ENCODE measurements at places on chromosomes 12 and 14. TPM values are rescaled to one million over a fixed set of nuclear protein-coding genes. Genes with fewer than 3 reads are reported as not detected.

DNA sequence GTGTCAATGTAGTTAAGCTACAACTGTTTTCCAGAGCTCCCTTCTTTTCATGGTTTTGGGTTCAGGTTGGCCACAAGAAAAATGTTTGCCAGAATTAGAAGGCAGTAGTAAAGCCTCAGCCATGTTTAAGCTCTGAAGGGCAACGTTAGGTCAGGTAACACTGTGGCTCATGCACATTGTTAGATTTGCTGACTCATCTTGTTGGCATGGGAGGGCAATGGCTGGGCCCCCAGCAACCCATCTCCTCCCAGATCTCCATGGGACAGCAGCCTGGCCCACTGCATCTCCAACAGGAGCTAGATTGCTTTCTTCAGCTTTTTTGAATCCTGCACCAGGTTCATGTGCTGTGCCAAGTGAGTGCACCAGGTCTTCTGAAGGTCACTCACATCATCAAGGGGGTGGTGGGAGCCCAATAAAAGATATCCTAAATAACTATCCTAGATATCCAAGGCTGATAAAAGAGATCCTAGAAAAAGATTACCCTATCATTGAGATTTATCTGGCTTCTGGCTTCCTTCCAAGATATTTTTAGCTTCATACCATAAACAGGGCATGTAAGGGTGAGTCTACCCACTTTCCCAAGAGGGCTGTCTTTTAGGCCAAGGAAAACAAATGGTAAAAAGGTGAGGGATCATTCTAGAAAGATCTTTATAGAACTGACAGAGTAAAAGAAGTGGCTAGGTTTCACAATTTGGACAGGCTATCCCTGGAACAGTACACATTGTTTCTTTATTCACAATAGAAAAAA is 28.9 kb downstream of the PTGER2 start:
- H3K27me3 ChIP-seq, result no peaks in the 10 kb centered on the region
- no peak overlapping the region for H3K27ac ChIP-seq
- DNase-seq, result no peak
- no peaks in the 10 kb centered on the region for H3K36me3 ChIP-seq
- H3K4me1 ChIP-seq, result no peaks in the 10 kb centered on the region

- H3K36me3 ChIP-seq, result no peaks in the 10 kb centered on the region
- H3K27me3 ChIP-seq, result peaks cover 30% of the 10 kb centered on the region
- H3K4me3 ChIP-seq, result no peak overlapping the region
- H3K4me1 ChIP-seq, result no peaks in the 10 kb centered on the region
Observed at GRCh38 chr14:74241652-74242017, 2.4 kb downstream of the VSX2 start.

GRCh38 chr14:24576771-24577170 is 721 bp upstream of the CTSG start:
- DNase-seq, result no peak
- no peak overlapping the region for H3K27ac ChIP-seq
- no peak overlapping the region for H3K4me3 ChIP-seq
- H3K4me1 ChIP-seq, result no peaks in the 10 kb centered on the region

DNA sequence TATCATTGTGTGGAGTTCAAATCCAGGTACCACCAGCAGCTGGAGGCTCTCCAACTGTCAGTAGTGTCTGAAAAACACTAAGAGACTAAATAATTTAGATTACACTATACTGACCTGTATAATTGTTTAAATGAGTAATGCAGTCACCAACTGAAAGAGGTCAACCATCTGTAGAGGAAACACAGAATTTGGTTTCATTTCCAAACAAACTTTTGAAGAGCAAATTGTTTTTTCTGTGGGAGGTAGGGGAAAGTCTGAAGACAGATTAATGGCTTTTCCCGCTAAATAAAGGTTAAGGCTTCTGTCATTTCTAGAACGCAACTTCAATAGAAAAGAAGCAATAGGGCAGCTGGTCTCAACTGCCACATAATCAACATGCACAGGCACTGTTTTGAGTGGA is 462.6 kb downstream of the PRKD1 start:
- no peaks in the 10 kb centered on the region for H3K27me3 ChIP-seq
- H3K4me3 ChIP-seq, result no peak overlapping the region
- no peak for DNase-seq
- no peaks in the 10 kb centered on the region for H3K36me3 ChIP-seq
- no peaks in the 10 kb centered on the region for H3K4me1 ChIP-seq

GRCh38 chr14:21023174-21023573 is 1.7 kb downstream of the NDRG2 start:
- no peak for DNase-seq
- peaks cover 38% of the 10 kb centered on the region for H3K36me3 ChIP-seq
- no peaks in the 10 kb centered on the region for H3K4me1 ChIP-seq
- no peaks in the 10 kb centered on the region for H3K27me3 ChIP-seq
- H3K27ac ChIP-seq, result peak overlapping the region; percentile 79
- no peak overlapping the region for H3K4me3 ChIP-seq

GRCh38 chr12:49542592-49543160 is 3.8 kb downstream of the KCNH3 start:
- no peaks in the 10 kb centered on the region for H3K36me3 ChIP-seq
- H3K27ac ChIP-seq, result no peak overlapping the region
- DNase-seq, result no peak
- peaks cover 11% of the 10 kb centered on the region for H3K4me1 ChIP-seq

The CCDC196 gene
- total RNA-seq, result not detected

DNA sequence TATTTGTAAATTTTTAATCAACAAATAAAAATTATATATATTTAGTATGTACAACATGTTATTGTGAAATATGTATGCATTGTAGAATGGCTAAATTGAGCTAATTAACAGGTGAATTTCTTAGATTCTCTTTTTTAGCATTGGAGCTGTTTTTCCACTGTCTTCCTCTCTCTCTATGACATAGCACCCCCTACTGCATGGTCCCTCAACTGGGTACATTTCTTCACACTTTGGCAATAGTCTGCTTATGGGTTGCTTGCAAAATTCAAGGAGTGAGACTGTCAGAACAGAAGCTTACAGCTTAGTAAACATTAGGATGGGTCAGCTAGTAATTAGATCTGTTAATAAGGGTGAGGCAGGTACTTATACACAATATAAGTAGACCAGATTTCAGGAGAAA is 658.5 kb upstream of the MGAT4C start:
- H3K4me3 ChIP-seq, result no peak overlapping the region
- DNase-seq, result no peak
- H3K27ac ChIP-seq, result no peak overlapping the region
- no peaks in the 10 kb centered on the region for H3K27me3 ChIP-seq
- no peaks in the 10 kb centered on the region for H3K36me3 ChIP-seq

The DDX55 gene
- 8.9 TPM for total RNA-seq

GRCh38 chr12:93862424-93862823 is 185.2 kb downstream of the CRADD start:
- DNase-seq, result no peak
- no peaks in the 10 kb centered on the region for H3K4me1 ChIP-seq
- no peaks in the 10 kb centered on the region for H3K27me3 ChIP-seq
- H3K4me3 ChIP-seq, result no peak overlapping the region
- H3K36me3 ChIP-seq, result no peaks in the 10 kb centered on the region
- no peak overlapping the region for H3K27ac ChIP-seq

GRCh38 chr12:32163596-32163995 is 56.9 kb downstream of the BICD1 start:
- H3K27ac ChIP-seq, result no peak overlapping the region
- no peaks in the 10 kb centered on the region for H3K27me3 ChIP-seq
- H3K4me3 ChIP-seq, result no peak overlapping the region
- no peaks in the 10 kb centered on the region for H3K36me3 ChIP-seq
- H3K4me1 ChIP-seq, result no peaks in the 10 kb centered on the region
- no peak for DNase-seq

The IGF1 gene
- 19.7 TPM for total RNA-seq

DNA sequence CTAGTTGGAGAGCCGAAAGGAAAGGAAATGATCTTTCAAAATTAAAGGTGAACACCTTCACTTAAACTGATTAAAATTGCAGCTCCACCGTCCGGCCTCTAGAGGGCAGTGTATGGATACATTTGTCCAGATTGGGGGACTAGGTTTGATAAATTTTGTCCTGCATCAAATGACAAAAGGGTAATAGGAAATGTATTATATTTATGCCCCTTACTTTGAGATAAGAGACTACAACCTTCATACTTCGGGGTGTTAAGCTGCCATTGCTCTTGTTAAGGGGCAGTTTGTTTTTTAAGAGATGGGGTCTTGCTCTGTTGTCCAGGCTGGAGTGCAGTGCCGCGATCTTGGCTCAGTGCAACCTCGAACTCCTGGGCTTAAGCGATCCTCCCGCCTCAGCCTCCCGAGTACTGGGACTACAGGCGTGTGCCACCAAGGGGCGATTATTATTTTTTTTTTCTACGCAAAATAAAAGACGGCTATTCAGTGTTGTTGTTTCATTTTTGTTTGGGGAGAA is 818 bp upstream of the SUOX start:
- peak overlapping the region; percentile 49 for H3K27ac ChIP-seq
- DNase-seq, result peak; percentile 71
- H3K4me3 ChIP-seq, result peak overlapping the region; percentile 64
- no peaks in the 10 kb centered on the region for H3K27me3 ChIP-seq

DNA sequence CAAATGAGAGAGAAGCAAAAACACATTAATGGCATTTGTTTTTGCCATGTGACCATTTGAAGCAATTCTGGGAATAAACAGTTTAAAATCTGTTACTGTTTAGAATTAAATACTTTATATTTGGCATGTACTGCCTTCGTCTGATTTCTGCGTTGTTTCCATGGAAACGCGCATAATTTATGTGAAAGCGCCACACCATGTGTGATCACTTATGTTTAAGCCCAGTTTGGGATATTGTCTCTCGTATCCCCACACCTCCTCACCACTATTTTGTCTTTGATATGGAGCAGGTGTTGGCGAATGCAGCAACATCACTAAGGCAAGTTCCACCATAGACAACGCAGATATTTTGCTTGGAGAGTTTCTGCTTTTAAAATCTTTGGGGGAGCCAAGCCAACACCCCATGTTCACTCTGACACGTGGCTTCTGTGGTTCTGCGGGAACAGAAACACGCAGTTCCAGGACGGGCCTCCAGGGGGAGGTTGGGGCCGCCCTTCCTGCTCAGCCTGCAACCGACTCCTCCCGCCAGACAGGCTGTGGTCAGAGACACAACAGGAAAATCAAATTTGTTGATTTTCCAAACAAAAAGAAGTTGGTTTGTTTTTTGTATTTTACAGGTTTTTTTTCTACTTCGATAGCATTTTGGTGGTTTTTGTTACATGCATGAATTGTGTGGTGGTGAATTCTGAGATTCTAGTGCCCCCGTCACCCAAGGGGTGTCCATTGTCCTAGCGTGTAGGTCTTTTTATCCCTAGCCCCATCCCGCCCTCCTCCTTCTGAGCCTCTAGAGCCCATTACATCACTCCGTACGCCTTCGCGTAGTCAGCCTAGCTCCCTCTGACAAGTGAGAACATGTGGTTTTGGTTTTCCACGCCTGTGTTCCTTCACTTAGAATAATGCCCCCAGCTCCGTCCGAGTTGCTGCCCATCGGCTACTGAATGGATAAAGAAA is 101.9 kb upstream of the SFSWAP start:
- no peak overlapping the region for H3K4me3 ChIP-seq
- no peaks in the 10 kb centered on the region for H3K27me3 ChIP-seq
- no peaks in the 10 kb centered on the region for H3K36me3 ChIP-seq
- no peak overlapping the region for H3K27ac ChIP-seq
- peak; percentile 53 for DNase-seq
- no peaks in the 10 kb centered on the region for H3K4me1 ChIP-seq

The KLRC2 gene
- total RNA-seq, result 0.49 TPM

The FITM1 gene
- 12.0 TPM for total RNA-seq

DNA sequence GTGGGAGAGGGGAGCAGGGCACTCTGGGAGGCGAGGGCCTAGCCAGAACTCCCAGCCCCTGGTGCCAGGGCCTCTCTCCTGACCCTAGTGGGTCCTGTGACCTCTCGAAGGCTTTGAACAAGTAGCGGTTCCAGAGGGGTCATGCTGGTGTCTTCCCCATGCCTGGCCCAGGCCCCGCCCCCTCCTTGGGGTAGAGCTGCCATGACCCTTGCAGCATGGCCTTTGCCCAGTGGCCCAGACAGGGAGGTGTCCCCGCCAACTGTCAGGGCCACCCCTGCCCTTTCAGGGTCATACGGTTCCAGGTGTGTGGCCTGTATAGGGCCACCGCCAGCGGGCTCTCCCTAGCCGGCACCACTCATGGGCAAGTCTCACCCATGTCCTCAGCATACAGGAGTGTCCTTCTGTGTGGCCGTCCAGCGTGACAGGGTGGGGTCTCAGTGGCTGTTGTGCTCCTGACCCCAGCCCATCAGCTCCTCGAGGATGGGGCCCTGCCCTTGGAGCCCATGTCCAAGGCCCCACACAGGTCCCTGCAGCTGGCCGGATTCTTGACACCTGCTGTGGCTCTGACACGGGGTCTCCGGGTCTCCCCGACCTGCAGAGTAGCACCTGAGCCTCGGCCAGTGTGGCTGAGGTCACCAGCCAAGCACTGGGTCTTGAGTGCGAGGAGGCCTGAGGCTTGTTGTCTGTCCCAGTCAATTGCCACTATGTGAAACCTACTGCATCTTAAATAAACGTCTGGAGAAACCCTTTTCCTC is 34.6 kb downstream of the PACS2 start:
- H3K4me1 ChIP-seq, result peaks cover 6% of the 10 kb centered on the region
- H3K36me3 ChIP-seq, result no peaks in the 10 kb centered on the region
- no peak for DNase-seq
- no peaks in the 10 kb centered on the region for H3K27me3 ChIP-seq

The HDAC7 gene
- 12.2 TPM for total RNA-seq

The NOVA1 gene
- total RNA-seq, result 0.25 TPM

- no peak overlapping the region for H3K27ac ChIP-seq
- no peak overlapping the region for H3K4me3 ChIP-seq
- DNase-seq, result peak; percentile 81
Observed at GRCh38 chr14:58166005-58166983, 14.3 kb upstream of the ARMH4 start.

DNA sequence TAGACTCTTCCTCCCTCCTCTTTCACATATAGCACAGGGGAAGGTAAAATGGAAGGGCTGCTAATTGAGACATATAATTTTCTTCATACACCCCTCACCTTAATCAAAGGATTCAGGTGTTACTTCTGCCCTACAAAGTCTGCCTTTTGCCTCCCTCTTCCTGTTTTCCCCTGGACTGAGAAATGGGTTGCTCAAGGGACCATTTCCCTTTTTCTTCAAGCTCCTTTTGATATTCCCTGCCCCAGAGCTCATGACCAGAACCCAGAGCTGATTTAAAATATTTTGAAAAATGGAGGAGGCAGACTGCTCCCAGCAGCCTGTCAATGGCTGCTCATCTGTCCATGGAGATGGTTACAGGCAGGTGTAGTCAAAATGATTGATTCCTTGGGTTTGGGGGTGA is 6.3 kb upstream of the PIP4K2C start:
- peaks cover 4% of the 10 kb centered on the region for H3K4me1 ChIP-seq
- DNase-seq, result no peak
- H3K4me3 ChIP-seq, result no peak overlapping the region
- H3K27ac ChIP-seq, result no peak overlapping the region

DNA sequence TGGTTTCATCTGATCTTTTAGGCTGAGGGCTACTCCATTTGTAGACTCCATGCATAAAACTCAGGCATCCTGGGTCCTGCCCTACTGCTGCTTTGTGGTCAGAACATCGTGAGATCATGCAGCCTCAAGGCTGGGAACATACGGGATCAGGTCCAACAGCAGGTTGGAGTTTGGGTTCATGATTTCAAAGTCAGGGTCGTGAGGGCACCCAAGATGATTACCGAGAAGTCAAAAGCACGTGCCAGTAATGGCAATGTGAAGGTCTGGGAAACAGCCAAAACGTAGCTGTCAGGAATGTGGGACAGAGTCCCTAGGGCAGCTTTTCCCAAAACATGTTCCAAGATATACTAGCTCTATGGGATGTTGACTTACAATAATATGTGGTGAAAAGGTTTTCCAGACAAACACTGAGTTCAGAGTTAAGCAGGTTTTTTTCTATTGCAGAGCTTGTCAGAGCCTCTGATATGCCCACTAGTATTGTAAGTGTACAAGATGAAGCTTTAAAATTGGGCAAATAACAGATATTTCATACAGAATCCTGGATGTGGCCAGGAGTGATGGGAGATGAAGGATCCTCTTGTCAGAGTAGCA is 130.3 kb upstream of the DNM1L start:
- H3K36me3 ChIP-seq, result no peaks in the 10 kb centered on the region
- no peaks in the 10 kb centered on the region for H3K27me3 ChIP-seq
- peak overlapping the region; percentile 41 for H3K27ac ChIP-seq
- H3K4me1 ChIP-seq, result peaks cover 57% of the 10 kb centered on the region
- H3K4me3 ChIP-seq, result no peak overlapping the region
